ENCODE measurements at places on chromosomes 11 and 22.
A peak's percentile ranks its signal among the peaks of the same experiment; 100 is the strongest.

GRCh38 chr11:69601011-69601975 is 39.7 kb upstream of the CCND1 start:
- no peak for DNase-seq

- peak; percentile 26 for DNase-seq
These were observed 4.3 kb downstream of the IL2RB start for GRCh38 chr22:37145180-37146050.

GRCh38 chr11:78532991-78533390 is 41.7 kb downstream of the NARS2 start:
- no peak for DNase-seq

- no peak for DNase-seq
These were observed 21.1 kb upstream of the PDE2A start for GRCh38 chr11:72695354-72695753.

- no peak for DNase-seq
These were observed 13.8 kb upstream of the PAMR1 start for GRCh38 chr11:35539256-35539655.

- no peak for DNase-seq
These were observed 32.7 kb upstream of the HTR3A start for GRCh38 chr11:113942256-113942655.

Data from renal cortical epithelial cell (primary cell).